ENCODE measurements at places on chromosomes 7 and 10.

DNA sequence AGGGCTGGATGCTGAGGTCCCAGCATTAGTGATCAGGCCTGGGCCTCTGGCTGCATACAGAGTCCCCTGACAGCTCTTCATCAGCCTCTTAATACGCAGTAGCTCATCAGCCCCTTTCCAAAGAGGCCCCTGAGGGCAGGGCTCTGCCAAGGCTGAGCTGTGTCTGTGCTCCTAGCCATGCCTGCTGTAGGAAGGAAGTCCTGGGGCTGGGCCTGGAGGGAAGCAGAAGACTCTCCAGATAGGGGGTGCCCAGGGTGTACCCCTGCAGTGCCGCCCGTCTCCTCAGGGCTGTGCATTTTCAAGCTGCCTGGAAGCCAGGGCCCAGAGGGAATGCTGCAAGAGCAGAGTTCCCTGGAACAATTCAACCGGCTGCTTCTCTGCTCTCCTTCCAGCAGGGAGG, 7.3 kb upstream of the RET start:
- DNase-seq, result no peak

DNA sequence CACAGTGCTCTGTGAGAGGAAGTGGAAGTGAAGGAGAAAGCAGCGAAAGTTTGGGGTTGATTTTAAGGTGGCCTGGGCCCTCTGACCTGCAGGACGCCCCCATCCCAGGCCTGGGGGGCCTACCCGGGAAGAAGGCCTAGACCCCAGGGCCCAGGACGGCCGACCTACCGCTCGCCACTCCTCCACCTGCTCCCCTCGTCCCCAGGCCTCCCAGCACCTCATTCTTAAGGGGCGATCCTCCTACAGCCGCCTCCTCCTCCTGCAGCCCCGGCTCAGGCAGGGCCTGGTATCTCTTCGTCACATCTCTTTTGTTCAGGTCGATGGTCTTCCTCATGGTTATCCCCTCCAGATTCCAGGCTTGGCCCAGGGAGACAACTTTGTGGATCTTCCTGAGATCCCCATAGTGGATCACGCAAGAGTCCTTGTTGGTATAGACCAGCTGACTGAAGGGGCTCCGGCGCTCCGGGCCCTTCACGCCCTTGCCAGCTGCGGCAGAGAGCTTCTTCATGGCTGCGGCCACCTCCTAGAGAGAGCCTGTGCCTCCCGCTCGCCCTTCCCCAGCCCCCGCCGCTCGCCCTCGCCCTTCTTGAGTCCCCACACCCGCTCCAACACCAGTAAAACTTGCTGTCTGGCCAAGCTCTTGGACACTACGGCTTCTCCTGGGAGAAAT, 117.5 kb downstream of the OR13A1 start:
- DNase-seq, result no peak

- DNase-seq, result no peak
Measured at GRCh38 chr10:58985216-58985615, 191.2 kb upstream of the PHYHIPL start.

- DNase-seq, result no peak
Measured at GRCh38 chr10:1266033-1266802, 210.0 kb downstream of the WDR37 start.

- DNase-seq, result no peak
Measured at GRCh38 chr10:23439452-23439960, 631 bp downstream of the OTUD1 start.
